ENCODE measurements at places on chromosomes 12 and 14. TPM values are rescaled to one million over a fixed set of nuclear protein-coding genes. Genes with fewer than 3 reads are reported as not detected.

- no peak for DNase-seq
These were observed 447.5 kb downstream of the AACS start for GRCh38 chr12:125512541-125513298.

- DNase-seq: peak; percentile 39
These were observed 49.1 kb upstream of the KCNH3 start for GRCh38 chr12:49489720-49490119.

DNA sequence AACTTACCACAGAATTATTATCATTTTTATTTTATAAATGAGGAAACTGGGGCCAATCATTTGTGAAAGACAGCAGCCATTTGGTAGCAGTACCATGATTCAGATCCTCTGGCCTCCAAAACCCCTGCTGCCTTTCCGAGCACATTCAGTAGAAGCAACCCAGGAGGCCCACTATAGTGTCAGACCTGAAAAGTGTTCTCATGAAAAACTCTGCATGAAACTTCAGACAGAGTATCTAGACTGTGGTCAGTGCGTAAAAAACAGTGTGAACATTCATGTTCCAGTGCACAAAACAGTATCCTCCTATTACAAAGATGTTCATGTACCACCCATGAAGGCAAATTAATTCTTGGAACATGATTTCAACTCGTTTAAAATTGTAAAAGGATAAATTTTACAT, 112.0 kb downstream of the EPS8 start:
- no peak for DNase-seq

Gene SLCO1A2
- 0.32 TPM for total RNA-seq

Gene STON2
- total RNA-seq: not detected

Data from fibroblast of villous mesenchyme (primary cell).